Urothelium cell line (cell line): ENCODE measurements at places on chromosomes 1 and 21.

GRCh38 chr1:180269645-180270529 lies 39.8 kb downstream of the LHX4 start:
- DNase-seq, result no peak

- DNase-seq, result peak; percentile 88
Observed at GRCh38 chr1:211382714-211383480, 56.3 kb downstream of the TRAF5 start.

GRCh38 chr21:44293551-44294231 lies 6.2 kb upstream of the PFKL start:
- no peak for DNase-seq

- DNase-seq, result no peak
Observed at GRCh38 chr1:86846164-86846647, 67.7 kb downstream of the SELENOF start.

DNA sequence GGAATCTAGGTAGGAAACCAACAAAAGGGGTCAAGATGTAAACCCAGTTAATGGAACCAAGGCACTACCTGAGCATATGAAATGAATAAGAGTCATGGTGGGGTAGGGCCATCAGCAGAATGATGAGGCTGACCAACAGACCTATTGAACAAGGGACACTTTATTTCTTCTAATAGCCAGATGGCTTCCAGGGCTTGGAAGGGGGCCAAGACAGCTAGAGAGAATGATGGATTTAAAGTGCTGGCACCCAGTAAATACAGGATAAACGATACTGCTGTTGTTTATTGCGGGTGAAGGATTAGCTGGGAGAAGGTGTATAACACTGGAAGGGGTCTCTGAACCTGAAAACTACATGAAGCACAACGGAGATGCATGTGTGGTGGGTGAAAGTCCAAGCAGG lies 15.6 kb downstream of the DDAH1 start:
- DNase-seq, result no peak

- no peak for DNase-seq
Observed at GRCh38 chr1:93579891-93580290, 101.7 kb downstream of the BCAR3 start.

- no peak for DNase-seq
Observed at GRCh38 chr1:229238674-229239415, 32.1 kb upstream of the RAB4A start.

DNA sequence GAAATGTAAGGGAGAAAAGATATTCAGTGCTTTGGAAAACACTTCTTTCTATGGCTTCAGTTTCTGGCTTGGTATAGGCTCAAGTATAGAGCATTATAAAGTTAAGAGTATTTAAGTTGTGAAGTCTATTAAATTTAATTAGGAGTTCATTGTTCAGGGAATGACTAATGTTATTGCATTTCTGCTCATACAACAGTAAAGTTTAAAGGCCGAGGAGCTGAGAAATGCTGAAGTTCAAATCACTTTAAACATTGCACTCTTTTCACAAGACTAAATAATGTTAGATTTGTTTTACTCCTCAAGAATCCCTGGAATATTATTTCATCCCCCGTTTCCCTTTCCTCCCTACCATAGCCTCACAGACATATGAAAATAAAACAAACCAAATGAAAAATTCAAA lies 30.1 kb downstream of the RGS5 start:
- DNase-seq, result no peak

DNA sequence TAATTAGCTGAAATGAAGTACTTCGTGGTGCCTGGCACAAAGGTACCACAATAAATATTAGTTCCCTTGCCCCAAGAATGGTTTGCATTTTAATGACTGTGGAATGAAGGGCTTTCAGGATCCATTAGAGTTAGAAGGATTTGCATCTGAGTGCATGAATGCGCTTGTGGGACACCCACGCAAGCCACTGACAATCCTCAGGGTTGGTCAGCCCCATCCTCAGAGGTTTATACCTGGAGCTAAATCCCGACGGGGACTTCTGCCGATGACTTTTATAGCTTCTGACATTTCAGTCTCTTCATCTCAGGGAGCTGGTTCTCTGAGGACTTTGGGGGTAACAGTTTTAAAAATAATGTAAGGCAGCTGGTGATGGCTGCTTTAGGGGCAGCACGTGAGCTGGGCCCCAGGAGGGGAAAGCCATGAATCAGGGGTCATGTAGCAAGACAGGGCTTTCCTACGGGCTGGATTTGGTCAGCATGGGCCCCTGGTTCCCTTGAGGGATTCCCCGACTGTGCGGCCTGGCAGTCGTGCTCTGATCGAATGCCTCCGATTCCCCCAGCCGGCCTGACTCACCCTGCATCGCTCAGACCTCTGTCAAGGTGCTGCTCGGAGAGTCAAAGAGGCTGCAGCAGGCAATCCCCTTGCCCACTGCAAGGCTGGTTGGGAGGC lies 20.8 kb upstream of the IL10 start:
- peak; percentile 29 for DNase-seq

GRCh38 chr1:50658459-50659076 lies 235.3 kb upstream of the DMRTA2 start:
- no peak for DNase-seq

DNA sequence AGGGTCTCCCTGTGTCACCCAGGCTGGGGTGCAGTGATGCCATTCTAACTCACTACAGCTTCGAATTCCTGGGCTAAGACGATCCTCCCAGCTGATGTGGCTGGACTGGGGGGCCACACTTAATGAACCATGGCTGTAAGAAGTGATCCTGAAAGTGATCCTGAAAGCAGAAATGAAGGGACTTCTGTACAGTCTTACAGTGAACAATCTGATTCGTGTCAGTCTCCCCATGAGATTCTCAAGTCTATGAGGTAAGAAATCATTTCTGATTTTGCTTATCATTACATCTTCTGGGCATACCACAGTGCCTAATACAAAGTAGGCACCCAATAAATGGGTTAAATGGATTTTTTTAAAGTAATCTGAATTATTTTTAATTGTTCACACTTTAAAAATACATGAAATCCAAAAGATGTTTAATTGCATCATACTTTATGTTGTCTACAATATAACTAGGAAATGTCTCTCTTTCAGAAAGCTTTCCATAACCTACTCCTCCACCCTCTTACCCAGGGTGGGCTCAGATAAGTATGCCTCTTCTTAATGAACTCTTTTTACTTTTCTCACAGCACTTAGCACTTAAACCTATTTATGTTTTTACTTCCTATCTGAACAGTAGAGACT lies 21.5 kb downstream of the TUT4 start:
- no peak for DNase-seq

DNA sequence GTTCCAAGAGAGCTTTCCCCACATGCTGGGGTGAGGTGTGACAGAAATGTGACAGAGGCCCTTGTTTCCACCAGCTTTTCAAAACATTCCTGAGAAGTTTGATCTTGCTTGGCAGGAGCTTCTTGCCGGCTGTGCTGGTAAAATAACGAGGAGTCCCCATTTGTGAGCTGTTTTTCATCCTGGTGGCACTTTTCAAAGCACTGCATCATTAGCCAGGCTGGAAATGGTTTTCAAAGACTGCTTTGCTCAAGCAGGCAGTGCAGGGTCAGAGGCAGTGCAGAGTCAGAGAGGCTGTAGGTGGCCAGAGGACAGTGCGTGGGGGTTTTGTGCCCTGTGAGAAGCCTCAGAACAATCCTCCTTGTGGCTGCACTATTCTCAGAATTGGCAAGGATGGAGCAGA lies 75.8 kb upstream of the KCNA3 start:
- no peak for DNase-seq

GRCh38 chr21:36698981-36699545 lies at the start of gene SIM2:
Gene SIM2 (plus strand): TSS chr21:36699115. CDS start chr21:36699747, 632 bp downstream.
- DNase-seq, result peak; percentile 54

- no peak for DNase-seq
Observed at GRCh38 chr1:150730130-150730721, 9.5 kb upstream of the HORMAD1 start.

- peak; percentile 46 for DNase-seq
Observed at GRCh38 chr1:22142315-22143064, 407 bp downstream of the WNT4 start.

GRCh38 chr1:41662061-41662764 lies 177.7 kb upstream of the EDN2 start:
- DNase-seq, result peak; percentile 84

DNA sequence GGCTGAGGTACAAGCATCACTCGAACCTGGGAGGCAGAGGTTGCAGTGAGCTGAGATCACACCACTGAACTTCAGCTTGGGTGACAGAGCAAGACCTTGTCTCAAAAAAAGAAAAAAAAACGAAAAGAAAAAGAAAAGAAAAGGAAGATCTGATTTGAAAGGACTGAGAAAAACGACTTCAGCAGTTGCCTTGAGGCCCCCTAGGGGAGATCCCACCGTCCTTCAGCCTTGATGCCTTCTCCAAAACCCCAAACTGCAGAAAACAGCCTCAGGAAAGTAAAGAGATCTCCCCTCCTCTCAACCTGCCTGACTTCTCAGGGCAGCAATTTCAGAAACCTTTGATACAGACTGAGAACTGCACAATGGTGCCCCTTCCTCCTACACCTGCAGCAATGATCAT lies 50.9 kb upstream of the BCAR3 start:
- no peak for DNase-seq

GRCh38 chr1:218585511-218586184 lies 240.5 kb downstream of the TGFB2 start:
- DNase-seq, result peak; percentile 63
